ENCODE measurements at places on chromosomes 7 and 10. TPM values are rescaled to one million over a fixed set of nuclear protein-coding genes. Genes with fewer than 3 reads are reported as not detected.

CXCL12 gene
- 189 TPM for total RNA-seq

SYT15B gene
- total RNA-seq, result 2.3 TPM

SEMA4G gene
- total RNA-seq, result 1.6 TPM

DNA sequence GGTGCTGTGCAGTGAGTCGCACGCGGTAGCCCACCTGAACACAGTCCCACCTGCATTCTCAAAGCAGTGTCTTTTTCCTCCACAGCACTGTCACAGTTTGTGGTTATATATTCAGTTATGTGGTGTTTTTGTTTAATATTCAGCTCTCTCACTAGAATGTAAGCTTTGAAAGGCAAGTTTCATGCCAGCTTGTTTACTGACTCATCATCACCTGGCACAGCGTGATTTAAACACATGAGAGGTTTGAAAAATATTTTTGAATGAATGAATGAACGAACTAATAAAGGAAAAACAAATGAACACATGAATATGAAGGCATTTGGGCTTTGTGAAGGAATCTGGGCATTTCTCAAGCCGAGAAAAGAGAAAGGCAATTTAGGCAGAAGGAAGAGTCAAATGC is 51.9 kb upstream of the TM9SF3 start:
- DNase-seq, result no peak

GRCh38 chr7:47232751-47233412 is 349.0 kb downstream of the TNS3 start:
- DNase-seq, result no peak

DNA sequence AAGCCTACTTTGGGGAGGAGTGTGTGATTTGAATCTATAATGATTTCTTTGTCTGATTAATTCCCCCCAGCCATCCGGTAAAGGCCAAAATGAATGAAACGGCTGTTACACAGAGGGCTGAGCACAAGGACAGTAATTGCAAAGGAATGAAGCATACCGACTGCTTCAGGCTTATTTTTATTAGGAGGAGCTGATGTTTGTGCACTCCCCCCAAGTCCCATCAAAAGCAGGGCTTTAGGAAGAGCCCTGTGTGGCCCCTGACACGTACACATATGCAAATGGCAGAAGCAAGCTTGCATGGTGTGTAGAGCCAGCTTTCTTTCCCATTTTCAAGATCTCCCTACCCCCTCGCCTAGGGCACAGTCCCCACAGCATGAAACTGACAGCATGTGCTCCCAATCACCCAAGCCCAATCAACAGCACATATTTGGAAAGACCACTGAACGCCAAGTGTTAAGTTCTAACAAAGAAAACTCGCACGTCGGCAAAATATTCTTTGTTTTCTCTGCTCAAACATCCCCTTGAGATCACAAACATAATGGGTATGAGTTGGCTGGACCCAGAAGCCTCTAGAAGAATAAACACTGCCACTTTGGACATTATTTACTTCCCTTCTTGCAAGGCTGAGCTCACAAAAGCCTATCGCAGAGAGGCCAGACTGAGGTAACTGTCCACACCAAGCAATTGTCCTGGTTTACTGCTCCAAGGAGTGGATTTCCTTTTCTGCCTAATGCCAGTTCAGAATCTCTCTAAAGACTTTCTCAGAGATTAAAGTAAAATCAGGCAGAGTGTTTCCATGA is 143.0 kb downstream of the CUBN start:
- DNase-seq, result peak; percentile 88

GRCh38 chr7:139620676-139621344 is 97.3 kb downstream of the CLEC2L start:
- DNase-seq, result no peak

- DNase-seq, result no peak
These were observed 13.7 kb upstream of the CPVL start for GRCh38 chr7:29160080-29160479.

- no peak for DNase-seq
These were observed 69.4 kb downstream of the ARMH3 start for GRCh38 chr10:101986624-101986971.
